Activated CD4-positive, alpha-beta T cell treated with anti-CD3 and anti-CD28 coated beads, Interleukin-2, amount 10 ng/mL, durations not matched to agents 24 days and 14 days (primary cell): ENCODE measurements at places on chromosomes 2 and 18. TPM values are rescaled to one million over a fixed set of nuclear protein-coding genes. Genes with fewer than 3 reads are reported as not detected.

GRCh38 chr18:36405611-36406010 lies 108.1 kb downstream of the FHOD3 start:
- no peak for DNase-seq

GRCh38 chr2:217941886-217942728 lies 60.7 kb downstream of the TNS1 start:
- no peak for DNase-seq

DNA sequence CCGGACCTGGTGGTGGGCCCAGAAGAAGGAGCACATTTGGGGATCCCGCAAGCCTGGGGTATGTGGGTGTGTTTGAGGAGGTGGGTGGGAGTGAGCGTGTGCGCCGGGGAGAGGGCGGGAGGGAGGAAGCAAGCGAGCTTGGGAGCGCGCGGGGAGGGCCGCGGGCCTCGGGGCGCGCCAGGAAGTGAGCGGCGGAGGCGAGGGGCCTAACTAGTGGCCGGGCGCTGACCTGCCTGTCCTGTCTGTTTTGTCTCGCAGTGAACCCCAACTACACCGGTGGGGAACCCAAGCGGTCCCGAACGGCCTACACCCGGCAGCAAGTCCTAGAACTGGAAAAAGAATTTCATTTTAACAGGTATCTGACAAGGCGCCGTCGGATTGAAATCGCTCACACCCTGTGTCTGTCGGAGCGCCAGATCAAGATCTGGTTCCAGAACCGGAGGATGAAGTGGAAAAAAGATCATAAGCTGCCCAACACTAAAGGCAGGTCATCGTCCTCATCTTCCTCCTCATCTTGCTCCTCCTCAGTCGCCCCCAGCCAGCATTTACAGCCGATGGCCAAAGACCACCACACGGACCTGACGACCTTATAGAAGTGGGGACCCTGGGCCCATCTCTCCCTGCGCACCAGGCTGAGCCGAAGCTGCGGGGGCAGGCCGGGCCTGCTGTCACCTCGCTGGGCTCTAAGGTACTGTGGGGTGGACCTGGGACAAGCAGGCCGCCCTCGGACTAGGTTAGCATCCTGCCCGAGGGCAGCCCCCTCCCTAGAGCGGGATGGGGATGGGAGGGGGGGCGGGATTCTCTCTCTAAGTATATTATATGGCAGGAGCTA lies 1.2 kb downstream of the HOXD4 start:
- DNase-seq = no peak

Gene PTPRM
- 6.8 and 11.5 TPM in 2 replicates for total RNA-seq

Gene DES
- total RNA-seq = not detected in 2 replicates
